ENCODE measurements at places on chromosomes 12 and 14.

- no peak for DNase-seq
Measured at GRCh38 chr12:115096588-115097397, 412.8 kb upstream of the TBX3 start.

DNA sequence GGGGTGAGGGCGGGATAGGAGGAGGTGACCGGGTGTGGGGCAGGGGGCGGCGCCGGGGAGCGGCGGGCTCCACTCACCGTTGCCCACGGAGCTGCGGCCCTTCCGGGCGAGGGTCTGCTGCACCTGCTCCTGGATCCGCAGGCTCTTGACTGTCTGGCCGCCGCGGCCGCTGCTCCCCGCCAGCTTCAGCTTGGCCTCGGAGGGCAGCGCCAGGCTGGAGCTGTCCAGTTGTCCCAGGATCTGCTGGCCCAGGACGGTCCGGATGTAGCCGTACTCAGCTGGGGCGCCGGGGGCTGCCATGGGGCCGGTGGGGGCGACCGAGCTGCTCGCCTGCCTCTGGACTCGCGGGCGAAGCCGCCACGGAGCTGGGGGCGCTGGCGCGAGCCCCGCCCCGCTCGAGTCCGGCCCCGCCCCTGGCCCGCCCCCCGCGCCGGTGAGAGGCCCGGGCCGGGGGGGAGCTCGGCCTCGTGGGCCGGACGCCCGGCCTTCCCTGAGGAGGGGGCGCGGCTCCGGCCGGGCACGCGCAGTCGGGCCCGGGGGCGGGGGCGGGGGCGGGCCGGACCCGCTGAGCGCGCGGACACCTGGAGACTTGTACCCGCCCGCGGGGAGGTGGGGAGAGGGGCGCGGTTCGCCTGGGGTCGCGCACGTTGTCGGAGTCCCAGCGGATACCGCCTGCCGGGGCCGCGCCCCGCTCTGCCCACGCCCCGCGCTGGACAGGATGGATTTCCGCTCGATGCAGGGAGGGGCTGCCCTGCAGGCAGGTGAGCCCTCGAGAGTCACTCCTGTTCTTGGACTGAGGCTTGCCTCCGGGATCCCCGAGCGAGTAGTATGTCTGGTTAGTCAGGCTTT lies at the start of gene PKP2:
Gene PKP2 (minus strand): TSS at position 346 of the 849 bp plus-strand sequence. CDS start 46 bp downstream, at position 300.
- no peak for DNase-seq

- DNase-seq, result no peak
Measured at GRCh38 chr12:132140918-132141841, 2.9 kb downstream of the DDX51 start.

GRCh38 chr14:91368776-91369416 lies 48.7 kb downstream of the CCDC88C start:
- DNase-seq, result no peak

GRCh38 chr12:58967561-58967960 lies 47.3 kb upstream of the LRIG3 start:
- no peak for DNase-seq

- no peak for DNase-seq
Measured at GRCh38 chr12:102765736-102766135, 151.3 kb downstream of the PAH start.

GRCh38 chr12:125187148-125187745 lies 122.0 kb downstream of the AACS start:
- DNase-seq, result no peak

Measured in amniotic stem cell (primary cell).